ENCODE measurements at places on chromosomes 16 and 17.

DNA sequence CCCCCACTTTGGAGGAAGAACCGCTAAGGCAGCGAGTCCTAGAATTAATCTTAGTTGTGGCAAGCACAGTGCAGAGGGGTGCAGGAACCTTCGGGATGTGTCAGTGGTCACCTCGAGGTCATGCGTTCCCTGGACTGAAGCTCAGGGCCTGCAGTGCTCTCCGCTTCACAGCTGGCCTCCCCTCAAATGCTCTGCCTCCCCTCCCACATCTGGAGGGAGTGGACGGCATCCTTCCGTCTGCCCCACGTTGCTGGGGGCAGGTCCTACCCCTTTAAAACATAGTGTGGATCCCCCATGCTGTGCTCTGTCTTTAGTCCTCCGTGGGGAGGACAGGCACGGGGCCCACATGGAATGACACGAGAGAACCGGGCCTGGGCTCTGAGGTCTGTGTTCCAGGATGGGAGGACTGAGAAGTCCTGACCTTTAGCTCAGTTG lies 99.5 kb upstream of the CDC42EP4 start:
- no peak for DNase-seq

DNA sequence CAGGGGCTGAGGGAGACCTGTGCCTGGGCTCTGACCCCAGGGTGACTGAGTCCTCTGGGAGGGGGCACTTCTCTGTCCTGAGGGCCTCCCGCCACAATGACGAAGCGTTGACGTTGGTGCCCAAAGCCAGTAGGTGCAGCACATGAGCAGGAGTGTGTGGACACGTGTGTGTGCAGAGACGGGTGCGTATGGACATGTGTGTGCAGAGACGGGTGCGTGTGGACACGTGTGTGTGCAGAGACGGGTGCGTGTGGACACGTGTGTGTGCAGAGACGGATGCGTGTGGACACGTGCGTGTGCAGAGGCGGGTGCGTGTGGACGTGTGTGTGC lies 726 bp upstream of the CD7 start:
- no peak for DNase-seq

DNA sequence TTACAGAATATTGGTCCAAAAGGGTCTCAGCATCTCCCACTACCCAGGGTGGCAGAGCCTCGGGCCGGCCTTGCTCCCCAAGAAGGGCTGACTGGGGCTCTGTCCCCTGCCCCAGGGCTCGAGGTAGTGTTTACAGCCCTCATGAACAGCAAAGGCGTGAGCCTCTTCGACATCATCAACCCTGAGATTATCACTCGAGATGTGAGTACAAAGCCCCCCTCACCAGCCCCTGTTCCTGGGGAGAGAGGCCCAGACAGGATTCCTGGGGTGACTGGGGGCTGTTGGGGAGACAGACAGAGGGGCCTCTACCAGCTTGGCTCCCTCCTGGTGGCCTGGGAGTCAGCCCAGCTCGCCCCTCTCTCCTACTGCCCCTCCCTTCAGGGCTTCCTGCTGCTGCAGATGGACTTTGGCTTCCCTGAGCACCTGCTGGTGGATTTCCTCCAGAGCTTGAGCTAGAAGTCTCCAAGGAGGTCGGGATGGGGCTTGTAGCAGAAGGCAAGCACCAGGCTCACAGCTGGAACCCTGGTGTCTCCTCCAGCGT lies 6.1 kb upstream of the NLRC5 start:
- DNase-seq: no peak

DNA sequence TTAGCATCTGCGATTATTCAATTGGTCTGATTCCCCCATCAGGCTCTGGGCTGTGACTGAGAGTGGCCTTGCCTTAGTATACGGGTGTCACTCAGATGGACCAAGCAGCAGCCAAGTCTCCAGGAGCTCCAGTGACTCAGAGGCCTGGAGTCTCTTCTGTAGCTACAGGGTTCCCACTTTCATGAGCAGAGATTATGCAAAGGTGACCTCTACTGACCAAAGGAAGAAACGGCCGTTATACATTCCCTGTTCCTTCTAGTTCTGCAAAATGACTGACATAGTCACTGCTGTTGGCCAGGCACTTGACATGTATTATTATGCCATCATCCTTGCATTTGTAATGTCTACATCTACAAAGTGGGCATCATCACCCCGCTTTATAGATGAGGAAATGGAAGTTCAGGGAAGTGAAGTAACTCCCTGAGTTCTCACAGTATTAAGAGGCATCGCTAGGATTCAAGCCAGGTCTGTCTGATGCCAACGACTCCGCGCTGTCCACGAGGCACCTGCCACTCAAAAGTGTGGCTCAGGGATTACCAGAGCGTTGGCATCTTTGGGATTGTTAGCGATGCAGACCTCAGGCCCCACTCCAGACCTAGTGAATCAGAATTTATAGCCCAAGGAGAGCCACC lies 23.3 kb downstream of the SLC38A7 start:
- peak; percentile 31 for DNase-seq

DNA sequence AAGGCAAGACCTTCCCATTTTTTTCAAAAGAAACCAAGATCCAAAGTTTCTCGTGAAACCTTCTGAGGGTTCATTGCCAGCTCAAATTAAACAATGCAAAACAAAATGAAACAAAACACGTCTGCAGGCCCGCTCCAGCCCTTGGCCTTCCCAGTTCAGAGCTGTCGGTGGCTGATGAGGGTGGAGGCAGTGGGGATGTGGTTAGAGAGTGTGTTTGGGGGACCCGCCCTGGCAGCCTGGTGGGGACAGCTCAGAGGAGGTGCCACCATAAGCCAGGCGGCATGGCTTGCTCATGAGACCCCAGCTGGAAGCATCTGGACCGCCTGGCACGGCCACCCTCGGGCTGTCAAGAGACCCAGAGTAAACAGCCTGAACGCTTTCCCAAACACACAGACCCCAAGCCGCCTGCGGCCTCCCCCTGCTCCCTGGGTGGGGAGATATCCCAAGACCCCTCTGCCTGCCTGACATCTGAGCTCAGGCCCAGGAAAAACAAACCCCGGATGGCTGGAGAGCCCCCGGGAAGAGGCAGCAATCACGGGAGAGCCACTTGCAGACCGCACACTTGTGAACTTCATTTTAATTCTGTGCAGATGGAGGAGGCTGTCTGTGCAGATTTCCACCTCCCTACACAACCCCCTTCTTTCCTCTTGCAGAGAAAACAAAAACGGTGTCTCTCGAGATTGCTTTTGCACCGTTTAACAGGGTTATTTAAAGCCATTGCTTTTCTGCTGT lies 35.4 kb upstream of the LITAF start:
- peak; percentile 61 for DNase-seq

DNA sequence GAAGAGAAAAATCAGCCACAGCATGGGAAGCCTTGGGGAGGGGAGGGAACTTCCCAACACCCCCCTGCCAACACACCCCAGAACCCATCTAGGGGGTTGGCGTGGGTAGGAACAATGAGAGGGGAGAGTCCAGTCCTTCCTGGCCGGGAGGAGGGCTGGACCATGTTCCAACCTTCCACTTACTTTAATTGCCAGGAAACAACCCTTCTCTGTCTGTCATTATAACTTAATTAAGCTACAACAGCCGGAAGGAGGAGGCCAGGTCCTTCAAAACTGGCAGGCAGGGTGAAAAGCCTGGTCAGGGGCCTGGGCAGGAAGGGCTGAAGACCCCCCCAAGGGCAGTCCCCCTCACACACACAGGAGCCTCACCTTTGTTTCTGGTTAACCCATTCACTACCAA lies 447.0 kb downstream of the SOX9 start:
- no peak for DNase-seq

- no peak for DNase-seq
These were observed at the start of gene KCNJ12 for GRCh38 chr17:21376081-21376758. KCNJ12 (plus strand) TSS chr17:21376357; CDS start chr17:21415343, 38,986 bp downstream.

DNA sequence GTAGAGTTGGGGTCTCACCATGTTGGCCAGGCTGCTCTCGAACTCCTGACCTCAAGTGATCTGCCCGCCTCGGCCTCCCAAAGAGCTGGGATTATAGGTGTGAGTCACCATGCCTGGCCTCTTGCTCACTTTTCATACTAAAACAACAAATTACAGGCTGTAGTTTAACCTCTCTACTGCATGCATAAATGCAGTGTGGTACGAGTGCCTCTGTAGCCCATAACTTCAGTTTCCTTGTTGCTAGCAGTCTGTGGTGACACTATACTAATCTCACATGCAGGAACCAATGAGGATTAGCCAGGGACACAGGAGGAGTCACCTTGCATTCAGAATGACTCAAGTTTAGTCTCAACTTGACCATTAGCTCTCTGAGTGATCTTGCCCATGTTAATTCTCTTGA lies 20.1 kb downstream of the HMOX2 start:
- DNase-seq: no peak

- DNase-seq: no peak
These were observed 96.2 kb downstream of the BANP start for GRCh38 chr16:88047462-88047861.

- no peak for DNase-seq
These were observed 238.2 kb downstream of the KCNJ2 start for GRCh38 chr17:70407506-70407905.

DNA sequence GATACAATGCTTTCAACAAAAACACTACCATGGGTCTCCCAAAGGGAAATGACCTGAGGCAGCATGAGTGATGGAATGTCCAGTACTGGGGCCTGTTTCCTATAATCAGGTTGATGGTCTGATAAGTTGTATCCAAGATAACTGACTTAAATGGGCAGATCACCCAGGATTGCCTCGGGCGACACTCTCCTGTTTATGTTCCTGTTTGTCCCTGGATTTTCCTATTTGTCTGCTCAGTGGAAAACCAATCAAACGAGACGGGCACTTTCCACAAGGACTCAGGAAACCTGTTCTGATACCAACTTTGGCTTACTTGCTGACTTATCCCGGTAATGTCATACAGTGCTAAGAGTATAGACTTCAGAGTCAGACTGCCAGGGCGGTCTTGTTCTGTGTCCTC lies 27.4 kb downstream of the USP43 start:
- DNase-seq: no peak

DNA sequence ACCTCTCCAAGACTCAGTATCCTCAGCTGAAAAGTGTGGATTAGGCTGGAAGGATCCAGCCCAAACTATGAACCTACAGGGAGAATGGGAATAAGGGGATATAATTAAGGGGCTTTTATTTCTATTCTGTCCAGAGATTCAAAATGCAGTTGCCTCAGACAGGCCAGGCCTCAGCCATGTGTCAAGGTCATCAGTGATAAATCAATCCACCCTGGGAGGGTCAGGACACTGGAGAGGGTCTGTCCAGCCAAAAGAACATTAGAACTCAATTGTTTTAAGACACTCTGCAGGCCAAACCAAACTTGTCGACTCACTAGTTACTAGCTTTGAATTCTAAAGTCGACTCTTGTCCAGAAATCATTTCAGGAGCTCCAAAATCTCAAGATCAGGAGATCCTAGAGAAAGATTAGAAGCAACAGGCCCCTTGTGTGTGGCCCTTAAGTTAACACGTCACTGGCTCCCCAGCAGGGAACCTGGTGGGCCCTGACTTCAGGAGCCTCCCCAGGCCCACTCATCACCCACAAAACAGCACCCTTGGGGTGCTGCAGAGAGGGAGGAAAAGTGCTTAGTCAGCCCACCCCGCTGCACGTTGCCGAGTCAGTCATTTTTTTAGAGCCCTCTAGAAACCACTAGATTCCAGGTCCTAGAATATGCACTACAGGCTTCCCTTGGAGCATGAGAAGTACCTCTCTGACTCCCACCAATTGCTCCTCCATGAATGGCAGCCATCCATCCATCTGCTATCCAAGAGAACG lies 156.8 kb downstream of the XYLT1 start:
- DNase-seq: no peak

- DNase-seq: no peak
These were observed 31.8 kb downstream of the TOX3 start for GRCh38 chr16:52515068-52515671.

DNA sequence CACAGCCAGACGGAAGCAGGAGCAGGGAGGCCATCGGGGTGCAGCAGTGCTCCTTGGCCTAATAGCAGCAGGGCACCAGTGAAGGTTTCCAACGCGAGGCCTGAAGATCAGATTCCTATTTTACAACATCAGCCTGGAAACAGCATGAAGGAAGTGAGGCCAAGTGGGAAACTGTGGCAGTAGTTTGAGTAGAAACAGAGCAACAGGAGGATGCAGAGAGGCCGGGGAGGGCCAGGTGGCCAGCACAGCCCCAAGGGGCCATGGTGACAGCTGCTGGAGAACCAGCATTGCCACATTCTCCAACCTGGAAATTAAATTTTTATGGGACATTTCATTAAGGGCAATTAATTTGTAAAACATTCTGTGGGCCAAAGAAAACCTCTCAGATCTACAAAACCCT lies 3.4 kb upstream of the ANKRD11 start:
- DNase-seq: no peak

DNA sequence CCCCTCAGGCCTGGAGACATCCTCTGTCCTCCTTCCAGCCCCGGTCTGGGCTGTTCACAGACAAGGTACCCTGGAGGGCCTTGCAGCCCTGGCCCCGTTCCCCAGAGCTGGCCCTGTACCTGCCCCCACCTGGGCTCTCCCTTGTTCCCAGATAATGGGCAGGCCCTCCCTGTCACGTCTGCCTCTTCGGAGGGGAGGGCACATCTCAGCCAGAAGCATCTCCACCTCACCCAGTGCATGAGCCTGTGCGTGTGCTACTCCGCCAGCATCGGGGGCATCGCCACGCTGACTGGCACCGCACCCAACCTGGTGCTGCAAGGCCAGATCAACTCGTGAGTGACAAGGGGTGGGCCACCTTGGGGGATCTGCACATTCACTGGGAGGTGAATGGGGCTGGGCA lies 14.9 kb upstream of the FOXN1 start:
- no peak for DNase-seq

- DNase-seq: no peak
These were observed 25.6 kb downstream of the SOST start for GRCh38 chr17:43732958-43733357.

DNA sequence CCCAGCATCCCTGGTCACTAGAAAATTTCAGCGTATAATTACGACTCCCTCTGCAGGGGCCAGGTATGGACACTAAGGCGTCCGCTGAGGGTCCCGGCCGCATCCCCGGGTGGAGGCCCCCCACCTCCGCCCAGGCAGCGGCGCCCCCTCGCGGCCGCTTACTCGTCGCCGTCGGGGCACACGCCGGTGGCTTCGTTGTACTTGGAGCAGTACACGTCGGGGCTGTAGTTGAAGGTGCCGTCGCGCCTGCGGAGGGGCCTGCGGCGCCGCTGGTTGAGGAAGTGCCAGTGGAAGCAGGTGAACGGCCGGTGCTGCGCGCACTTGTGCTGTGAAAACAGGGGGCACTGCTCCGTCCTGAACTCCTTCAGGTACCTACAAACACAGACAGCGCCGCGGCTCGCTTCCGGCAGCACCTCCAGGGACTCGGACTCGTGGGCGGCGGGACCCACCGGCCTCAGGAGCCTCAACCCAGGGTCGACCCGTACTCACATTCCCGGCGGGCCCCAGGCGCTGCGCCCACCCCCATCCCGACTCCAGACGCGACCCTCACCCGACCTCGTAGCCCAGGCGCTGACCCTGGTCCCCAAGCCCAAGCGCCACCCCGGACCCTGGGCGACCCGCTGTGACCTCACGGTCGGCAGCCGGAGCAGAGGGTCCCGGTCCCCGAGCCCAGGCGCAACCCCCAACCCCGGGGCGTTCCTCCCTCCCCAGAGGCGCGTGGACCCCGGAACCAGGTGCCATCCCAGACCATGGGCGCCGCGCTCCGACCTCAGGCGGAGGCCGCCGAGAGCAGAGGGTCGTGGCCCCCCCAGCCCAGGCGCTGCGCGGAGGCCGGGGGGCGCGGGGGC lies 596 bp downstream of the UNKL start:
- peak; percentile 72 for DNase-seq

Measured in CD4-positive, alpha-beta T cell treated with Interleukin-12 subunit alpha and Interleukin-12 subunit beta, for 1 hour (primary cell).